ENCODE measurements at places on chromosomes 12 and 14. TPM values are rescaled to one million over a fixed set of nuclear protein-coding genes. Genes with fewer than 3 reads are reported as not detected.

- DNase-seq: no peak
Observed at GRCh38 chr12:71684081-71684480, 1.8 kb upstream of the TMEM19 start.

DNA sequence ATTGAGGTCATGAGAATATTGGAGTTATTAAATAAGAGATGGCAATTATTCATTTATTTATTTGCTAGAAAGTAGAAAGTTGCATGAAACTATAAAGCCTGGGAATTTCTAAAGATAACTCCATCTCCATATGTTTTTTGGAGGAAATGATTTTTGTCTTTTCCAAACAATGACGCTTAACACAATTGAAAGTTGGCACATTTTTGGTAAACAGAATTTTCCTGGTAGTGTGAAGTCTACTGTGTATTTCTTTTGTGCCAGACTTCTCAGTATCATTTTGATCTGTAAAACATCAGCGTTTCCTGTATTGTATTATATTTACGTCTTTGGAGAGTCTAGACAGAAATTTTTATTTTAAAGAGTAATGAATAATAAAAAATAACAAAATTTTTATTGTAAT is 33.7 kb upstream of the PTPRB start:
- DNase-seq: no peak

- peak; percentile 26 for DNase-seq
Observed at GRCh38 chr14:104706733-104707607, 17.1 kb upstream of the ADSS1 start.

GRCh38 chr12:12686472-12686871 is 9.5 kb downstream of the GPR19 start:
- DNase-seq: no peak

- DNase-seq: no peak
Observed at GRCh38 chr14:34711169-34711568, 3.2 kb downstream of the CFL2 start.

DNA sequence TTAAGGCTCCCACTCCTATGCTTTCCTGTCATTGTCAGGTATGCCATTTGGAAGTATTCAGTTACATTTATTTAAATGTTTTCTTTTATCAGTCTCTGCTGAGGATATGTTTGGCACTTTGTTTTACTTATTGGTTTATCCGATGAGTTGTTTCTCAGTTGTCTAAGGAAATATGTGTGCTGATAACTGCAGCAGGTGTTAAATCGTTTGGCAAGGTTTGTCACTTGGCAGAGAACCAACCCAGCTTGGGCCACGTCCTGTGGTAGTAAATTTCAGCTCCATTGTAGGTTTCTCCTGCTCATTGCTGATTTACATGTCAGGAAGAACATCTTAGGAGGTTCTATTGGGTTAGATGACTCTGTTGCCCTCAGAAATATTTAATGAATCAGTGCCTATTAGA is 22.0 kb upstream of the MGST1 start:
- no peak for DNase-seq

GRCh38 chr14:105425823-105426247 is 6.2 kb downstream of the MTA1 start:
- DNase-seq: no peak

GRCh38 chr14:61720294-61720661 is 25.0 kb downstream of the HIF1A start:
- DNase-seq: no peak

DNA sequence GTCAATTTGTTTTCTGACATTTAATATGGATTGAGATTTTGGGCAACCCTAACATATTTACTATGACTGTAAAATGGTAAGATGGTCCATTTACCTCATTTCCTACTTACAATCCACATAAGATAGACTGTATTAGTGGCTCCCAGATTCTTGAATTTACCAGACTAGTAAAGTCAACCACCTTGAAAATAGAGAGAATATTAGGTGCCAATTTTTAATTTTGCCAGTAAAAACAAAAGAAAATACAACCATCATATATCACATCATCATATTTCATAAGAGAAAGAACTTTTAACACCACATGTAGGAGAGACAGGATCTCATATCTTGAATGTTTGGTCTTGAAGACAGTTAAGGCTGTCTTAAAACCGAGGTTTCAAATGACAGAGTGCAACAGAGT is 7.7 kb upstream of the FBLN5 start:
- no peak for DNase-seq

- no peak for DNase-seq
Observed at GRCh38 chr14:33954016-33954598, 3.2 kb upstream of the EGLN3 start.

DNA sequence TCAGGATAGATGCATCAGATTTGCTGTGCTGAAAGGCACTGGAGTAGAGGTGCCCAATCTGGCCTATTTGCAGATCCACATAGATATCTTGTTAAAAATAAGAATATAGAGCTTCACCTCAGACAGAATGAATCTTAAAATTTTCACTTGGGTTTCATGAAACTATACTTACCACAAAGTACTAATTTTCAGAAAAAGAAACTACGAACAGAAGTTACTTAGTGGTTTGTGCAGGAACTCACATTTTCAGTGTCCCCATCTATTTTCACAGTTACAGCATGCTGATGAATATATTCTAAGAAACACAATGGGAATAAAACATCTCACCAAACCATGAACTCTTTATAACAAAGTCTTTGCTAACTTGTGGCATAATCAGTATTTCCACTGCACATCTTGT is 449.4 kb downstream of the RERGL start:
- DNase-seq: no peak

- DNase-seq: no peak
Observed at GRCh38 chr14:62308316-62308715, 546.1 kb downstream of the SNAPC1 start.

GRCh38 chr12:69821032-69821455 is 4.0 kb upstream of the MYRFL start:
- peak; percentile 14 for DNase-seq

GRCh38 chr12:20646239-20646827 is 48.8 kb upstream of the SLCO1C1 start:
- DNase-seq: no peak

GRCh38 chr12:95796982-95797289 is 6.4 kb upstream of the NTN4 start:
- no peak for DNase-seq

DNA sequence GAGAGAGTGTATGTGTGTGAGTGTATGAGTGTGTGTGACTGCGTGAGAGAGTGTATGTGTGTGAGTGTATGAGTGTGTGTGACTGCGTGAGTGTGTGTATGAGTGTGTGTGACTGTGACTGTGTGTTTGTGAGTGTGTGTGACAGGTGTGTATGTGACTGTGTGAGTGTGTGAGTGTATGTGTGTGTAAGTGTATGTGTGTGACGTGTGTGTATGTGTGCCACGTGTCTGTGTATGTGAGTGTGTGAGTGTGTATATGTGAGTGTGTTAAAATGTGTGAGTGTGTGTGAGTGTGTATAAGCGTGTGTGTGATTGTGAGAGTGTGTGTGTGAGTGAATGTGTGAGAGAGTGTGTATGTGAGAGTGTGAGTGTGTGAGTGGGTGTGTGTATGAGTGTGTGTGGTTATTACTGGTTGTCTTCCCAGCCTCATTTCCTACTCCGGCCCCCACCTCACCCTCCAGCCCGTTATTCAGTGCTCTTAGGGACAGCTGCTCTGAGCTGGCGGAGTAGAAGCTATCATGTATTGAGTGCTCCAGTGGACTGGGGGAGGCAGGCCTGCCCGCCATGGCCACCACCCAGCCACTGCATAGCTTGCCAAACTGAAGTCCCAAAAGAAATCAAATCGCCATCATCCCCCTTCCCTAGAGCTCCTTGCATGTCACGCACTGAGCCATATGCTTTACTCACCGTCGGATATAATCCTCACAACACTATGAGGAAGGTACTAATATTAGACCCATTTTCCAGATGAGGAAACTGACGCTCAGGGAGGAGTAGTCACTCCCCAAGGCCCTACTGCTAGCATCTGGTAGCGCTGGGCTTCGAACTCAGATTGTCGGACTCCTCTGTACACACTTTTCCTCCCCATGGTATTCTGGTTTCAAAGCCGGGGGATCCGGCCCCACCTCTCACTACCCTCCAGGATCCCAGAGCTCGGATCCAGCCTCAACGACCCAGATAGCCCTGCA is 10.3 kb upstream of the MYL2 start:
- DNase-seq: no peak

- DNase-seq: no peak
Observed at GRCh38 chr12:88644946-88645702, 64.9 kb upstream of the KITLG start.

DNA sequence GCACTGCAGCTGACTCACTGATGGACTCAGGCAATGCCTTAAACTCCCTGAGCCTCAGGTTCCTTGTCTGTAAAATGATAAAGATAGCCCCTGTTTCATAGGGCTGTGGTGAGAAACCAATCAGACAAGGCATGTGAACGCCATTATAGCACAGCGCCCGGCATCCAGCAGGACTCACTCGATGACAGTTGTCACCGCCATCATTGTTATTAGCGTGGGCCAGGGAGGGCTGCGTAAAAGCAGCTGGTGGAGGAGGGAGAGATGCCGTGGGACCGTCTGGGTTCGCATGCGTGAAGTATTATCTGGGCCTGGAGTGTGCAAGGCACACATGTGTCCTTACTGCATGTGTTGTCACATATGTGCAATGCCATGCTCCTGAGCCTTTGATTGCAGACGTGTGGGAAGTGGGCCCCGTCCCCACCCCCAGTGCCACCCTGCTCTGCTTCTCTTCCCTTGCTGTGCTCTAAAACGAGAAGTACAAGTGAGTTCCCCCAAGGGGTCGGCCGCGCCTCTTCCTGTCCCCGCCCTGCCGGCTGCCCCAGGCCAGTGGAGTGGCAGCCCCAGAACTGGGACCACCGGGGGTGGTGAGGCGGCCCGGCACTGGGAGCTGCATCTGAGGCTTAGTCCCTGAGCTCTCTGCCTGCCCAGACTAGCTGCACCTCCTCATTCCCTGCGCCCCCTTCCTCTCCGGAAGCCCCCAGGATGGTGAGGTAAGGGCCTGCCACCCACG is at the start of gene PTPN6:
Gene PTPN6 (plus strand): TSS at position 546 of the 730 bp plus-strand sequence. CDS start 157 bp downstream, at position 703.
- no peak for DNase-seq

DNA sequence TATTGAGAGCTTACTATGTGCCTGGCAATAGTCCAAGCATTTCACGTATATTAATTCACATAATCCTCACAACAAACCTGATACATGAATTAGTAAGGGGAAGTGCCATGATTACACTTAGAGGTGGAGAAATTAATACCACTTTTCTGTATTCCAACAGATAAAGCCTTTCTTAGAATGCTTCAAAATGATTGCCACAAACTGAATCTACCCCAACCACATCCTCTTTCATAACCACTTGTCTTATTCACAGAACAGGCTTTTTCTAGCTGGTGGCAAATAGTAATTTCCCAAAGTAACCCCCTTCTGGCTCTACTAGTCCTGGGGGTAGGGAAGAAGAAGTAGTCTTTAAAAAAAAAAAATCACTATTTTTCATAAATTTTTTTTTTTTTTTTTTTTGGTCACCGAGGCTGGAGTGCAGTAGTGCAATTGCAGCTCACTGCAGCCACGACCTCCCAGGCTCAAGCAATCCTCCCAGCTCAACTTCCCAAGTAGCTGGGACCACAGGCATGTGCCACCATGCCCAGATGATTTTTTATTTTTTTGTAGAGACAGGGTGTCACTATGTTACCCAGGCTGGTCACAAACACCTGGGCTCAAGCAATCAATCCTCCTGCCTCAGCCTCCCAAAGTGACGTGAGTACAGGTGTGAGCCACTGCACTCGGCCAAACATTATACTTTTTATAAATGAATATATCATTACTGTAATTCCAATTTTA is 59.0 kb upstream of the ARID2 start:
- no peak for DNase-seq

DNA sequence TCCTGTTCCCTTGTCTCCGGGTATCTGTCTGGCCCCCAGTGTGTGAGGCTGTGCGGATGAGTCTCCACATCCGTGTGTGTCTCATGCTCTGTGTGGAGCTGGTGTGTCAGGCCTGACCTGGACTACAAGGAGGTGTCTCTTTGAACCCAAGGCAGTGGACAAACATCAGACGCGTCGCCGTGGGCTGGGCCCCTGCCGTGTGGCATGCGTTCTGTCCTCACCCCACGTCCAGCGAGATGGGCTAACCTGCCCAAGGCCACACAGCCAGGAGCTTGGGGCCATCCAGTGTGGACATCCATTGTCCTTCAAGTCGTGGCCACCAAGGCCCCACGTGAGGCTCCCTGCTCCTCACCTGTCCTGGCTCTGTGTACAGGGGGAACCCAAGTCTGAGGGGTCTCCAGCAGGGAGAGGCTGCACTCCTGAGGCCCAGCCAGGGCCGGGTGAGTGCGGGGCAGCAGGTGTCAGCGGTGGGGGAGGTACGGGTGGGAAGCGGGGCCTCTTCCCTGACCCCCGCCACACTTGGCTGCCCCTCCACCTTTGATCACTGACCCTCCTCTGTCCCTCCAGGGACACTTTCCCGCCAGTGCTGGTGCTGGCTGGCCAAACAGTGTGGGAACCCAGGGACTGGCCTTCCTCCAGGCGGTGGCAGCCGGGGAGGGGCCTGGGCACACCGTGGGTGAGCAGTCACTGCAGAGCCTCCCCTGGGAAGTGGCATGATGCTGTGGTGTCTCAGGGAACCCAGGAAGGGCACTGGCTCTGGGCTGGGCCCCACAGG is 48.5 kb downstream of the CYP46A1 start:
- DNase-seq: no peak

DNA sequence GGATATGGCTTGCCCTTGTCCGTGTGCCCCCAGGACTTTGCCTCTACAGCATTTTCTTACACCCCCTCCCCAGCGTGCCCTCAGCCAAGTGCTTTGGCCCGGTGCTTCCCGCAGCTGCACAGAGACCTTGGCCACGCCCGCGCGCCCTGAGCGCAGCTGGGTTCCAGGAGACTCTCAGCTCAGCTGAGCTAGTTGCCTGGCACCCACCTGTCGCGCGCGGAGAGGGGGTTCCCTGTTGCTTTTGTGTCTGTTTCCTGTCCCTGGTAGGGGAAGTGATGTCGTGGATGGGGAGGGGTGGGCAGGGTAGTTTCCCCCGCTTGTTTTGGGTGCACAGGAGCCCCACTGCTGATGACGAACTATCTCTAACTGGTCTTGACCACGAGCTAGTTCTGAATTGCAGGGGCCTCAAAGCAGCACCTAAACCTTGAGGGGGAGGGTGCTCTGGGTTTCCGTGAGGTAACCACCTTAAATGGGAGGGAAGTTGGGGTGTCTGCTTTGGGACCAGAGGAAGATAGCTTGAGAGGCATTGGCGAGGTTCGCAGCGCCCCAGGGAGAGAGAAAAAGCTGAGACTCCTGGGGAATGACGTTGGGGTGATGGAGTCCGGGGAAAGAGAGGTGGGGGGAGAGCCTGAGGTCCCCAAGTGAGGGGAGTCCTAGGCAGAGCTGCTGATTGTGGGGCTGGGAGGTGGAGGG is 1.5 kb downstream of the DIO3 start:
- no peak for DNase-seq

GRCh38 chr12:40942326-40942725 is 245.8 kb upstream of the PDZRN4 start:
- DNase-seq: no peak

Gene MYF6
- 90.3 TPM for polyA plus RNA-seq

Gene GALNT8
- 3.7 TPM for polyA plus RNA-seq

Gene LMO3
- polyA plus RNA-seq: 0.95 TPM

Gene LRTM2
- polyA plus RNA-seq: 0.81 TPM

Gene CATSPERB
- 0.09 TPM for polyA plus RNA-seq

Gene KRT79
- polyA plus RNA-seq: not detected

Gene SMCO3
- polyA plus RNA-seq: 0.13 TPM

Gene KRT77
- not detected for polyA plus RNA-seq

Gene PLEKHG7
- polyA plus RNA-seq: 0.13 TPM

Gene NRL
- polyA plus RNA-seq: 1.8 TPM

Gene FSCB
- not detected for polyA plus RNA-seq

Gene ZDHHC22
- 0.87 TPM for polyA plus RNA-seq

Gene CLEC4C
- 0.23 TPM for polyA plus RNA-seq

Gene KCNMB4
- polyA plus RNA-seq: 12.7 TPM
